ENCODE measurements at places on chromosomes 3 and 15.

GRCh38 chr3:126995926-126996512, 13.1 kb downstream of the PLXNA1 start:
- DNase-seq: no peak

DNA sequence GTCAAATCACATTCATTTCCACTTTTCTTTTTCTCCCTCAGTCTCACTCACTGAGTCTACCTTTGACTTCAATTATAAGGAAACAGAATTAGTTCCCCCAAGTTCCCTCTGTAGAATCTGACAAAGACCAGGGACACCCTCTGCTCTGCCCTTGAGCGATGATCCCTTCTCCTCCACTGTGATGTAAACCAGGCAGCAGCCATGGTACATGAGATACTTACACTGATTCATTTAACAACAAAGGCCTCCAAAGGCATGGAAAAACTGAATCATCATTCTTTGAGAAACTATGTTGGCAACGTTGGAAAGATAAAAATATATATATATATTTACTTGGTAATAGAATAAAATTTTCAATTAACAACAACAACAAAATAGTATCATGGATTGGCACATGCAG, 84.1 kb downstream of the P3H2 start:
- DNase-seq: no peak

- no peak for DNase-seq
Observed at GRCh38 chr3:108300103-108300849, 3.9 kb downstream of the HHLA2 start.

GRCh38 chr3:1138036-1138435, 45.2 kb downstream of the CNTN6 start:
- DNase-seq: no peak

DNA sequence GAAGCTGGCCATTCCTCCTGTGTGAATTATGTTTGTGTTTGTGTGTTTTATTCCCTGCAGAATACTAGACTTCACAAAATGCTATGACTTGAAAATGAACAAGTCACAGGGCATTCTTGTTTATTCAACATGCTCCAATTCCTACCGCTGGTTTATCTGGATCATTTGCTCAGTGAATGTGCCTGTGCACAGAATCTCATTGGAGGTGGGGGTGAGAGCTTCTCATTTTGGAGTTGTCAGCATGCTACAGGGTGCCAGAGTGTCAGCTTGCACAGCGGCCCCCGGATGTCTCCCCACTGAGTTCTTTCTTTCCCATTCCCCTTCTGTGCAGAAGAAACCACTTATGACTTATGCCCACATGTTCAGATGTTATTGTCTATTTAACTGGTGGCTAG, 428.7 kb downstream of the ROBO2 start:
- no peak for DNase-seq

DNA sequence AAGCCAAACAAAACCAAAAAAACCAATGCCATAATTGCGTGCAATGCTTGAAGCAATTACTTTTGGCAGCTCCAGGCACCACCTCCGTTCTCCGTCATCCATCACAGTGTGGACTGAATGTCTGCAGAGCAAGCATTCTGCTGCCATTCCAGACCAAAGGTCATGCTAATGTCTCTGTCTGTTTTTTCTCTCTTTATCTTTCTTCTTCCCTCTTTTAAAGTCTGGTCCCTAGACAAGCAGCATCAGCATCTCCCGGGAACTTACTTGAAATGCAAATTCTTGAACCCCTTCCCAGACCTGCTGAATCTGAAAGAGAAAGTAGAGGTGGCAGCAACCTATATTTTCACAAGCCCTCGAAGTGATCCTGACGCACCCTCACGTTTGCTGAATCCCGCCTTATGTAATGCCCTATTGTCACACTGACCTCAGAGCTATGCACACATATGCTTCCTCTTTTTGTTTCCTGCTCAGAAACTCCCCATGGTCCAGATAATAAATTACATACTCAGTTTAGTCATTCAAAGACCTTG, 297.3 kb upstream of the PROK2 start:
- DNase-seq: no peak

- DNase-seq: no peak
Observed at GRCh38 chr15:52261026-52261425, 34.6 kb downstream of the MYO5C start.

GRCh38 chr3:108322352-108322751, 26.0 kb downstream of the HHLA2 start:
- DNase-seq: no peak

DNA sequence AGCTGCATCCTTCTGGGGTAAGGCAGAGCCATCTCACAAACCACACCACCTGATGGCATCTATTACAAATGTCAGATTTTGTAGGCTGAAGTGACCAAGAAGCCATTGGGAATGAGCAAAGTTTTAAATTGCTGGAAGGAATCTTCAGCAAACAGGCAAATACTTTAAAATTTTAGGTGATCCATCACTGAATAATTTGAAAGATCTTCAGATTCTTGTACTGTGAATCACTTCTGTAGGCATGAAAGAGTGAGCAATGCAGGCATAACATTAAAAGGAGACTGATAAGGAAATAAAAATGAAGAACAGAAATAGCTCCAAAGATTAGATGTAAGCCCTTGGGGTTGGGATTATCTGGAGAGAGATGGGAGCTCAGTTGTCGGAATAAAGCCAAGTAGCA, 36.0 kb upstream of the ALDH1L1 start:
- no peak for DNase-seq

DNA sequence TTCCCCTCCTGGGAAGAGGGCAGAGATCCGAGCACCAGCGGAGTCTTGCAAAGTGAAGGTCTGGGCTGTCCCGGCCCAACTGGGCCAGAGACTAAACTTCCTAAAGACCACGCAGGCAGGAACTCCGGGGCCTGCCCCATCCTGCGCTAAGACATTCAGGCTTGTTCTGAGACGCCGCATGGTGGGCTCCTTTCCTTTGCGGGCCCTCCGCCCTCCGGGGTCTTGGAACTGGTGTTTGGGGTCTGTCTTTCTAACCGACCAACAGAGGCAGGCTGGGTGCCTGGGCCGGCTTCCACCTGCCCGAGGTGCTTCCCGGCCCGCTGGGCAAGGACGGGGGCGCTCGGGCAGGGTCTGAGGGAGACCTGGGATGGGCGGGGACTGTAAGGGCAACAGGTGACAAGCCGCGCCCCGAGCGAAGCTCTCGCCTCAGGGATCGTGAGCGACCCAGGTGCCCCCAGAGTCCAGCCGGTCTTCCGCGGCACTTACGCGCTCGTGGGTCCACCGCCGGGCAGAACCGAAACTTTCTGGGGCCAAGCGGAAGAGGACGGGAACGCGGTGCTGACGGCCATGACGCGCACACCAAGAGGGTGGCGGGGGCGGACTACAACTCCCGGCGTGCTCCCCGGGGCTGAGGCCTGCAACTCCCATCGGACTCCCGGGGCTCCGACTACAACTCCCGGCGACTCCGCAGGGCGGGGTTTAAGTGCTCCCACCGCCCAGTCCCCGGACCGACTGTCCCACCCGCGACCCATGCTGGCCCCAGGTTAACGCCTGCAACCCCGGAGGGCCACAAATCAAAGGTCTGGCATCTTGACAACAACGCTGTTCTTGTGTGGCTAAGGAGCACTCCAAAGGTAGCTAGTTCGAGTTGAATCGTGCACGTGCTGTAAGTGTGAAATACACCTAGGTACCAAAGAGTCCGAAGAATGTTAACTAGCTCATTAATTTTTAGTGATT, at the start of gene FYCO1:
FYCO1 (minus strand) TSS at position 589 of the 957 bp plus-strand sequence. CDS start 10,914 bp downstream, outside the sequence.
- DNase-seq: peak; percentile 78

GRCh38 chr3:65676580-65676979, 362.1 kb downstream of the MAGI1 start:
- DNase-seq: no peak

- no peak for DNase-seq
Observed at GRCh38 chr3:97993526-97993925, 21.3 kb upstream of the RIOX2 start.

DNA sequence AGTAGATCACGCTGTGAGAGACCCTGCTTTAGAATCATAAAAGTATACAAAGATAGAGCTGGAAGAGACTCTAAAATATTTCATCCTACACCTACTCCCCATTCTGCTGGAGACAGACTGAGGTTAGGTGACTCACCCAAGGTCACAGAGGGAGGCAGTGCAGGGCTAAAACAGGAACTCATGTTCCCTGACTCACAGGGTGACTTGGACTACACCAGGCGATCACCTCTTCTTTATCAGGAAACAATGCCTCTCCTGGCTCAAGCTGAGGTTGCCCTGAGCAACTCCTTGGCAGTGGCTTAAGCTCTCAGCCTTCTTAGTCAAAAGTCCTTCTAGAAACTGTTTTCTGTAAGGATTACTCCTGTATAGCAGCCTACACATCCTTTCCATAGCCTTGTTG, 26.4 kb upstream of the TNFAIP8L3 start:
- no peak for DNase-seq

- no peak for DNase-seq
Observed at GRCh38 chr3:72661115-72661457, 187.2 kb downstream of the SHQ1 start.

GRCh38 chr15:85403745-85404144, 23.3 kb downstream of the AKAP13 start:
- DNase-seq: no peak

DNA sequence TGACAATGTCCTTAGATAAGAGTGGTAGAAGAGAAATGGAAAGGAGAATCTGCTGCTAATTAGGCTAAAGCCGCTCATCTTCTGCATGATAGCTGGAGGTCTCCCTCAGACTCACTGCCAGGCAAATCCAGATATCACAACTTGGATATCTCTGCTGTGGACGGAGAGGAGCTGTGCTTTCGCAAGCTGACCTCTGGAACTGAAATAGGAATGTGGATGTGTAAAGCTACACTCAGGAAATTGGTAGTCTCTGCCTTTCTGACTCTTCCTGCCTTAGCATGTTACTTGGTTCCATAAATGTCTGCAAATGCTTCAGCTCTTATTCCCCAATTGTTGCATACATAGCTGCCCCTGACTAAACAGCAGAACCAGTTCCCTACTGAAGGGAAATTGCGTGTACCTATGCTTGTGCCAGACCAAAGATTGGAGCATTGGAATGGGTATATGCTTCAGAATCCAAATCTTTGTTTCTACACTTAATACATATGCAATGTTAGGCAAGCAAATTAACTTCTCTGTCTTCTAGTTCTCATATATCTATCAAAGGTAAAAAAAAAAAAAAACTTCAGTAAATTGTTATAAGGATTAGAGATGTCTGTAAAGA, 74.7 kb upstream of the ROBO2 start:
- DNase-seq: no peak

GRCh38 chr3:197019535-197019934, 10.1 kb downstream of the MELTF start:
- no peak for DNase-seq

DNA sequence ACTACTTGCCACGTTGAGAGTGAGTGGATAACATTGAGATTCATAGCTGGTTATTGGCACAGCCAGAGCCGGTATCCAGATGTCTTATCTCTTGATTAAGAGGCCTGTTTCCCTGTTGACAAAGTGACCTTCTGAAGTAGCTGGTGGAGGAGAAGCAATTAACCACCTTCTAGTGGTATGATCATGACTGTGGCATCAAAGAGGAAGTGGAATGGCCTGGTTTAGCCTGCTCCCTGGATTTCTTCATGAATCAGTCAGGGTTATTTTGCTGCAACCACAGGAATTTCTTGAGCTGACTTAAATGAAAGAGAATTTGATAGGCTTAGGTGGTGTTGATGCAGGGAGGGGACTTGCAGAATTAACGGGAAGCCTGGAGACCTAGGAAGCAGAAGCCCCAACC, 398.3 kb downstream of the MFSD1 start:
- no peak for DNase-seq

DNA sequence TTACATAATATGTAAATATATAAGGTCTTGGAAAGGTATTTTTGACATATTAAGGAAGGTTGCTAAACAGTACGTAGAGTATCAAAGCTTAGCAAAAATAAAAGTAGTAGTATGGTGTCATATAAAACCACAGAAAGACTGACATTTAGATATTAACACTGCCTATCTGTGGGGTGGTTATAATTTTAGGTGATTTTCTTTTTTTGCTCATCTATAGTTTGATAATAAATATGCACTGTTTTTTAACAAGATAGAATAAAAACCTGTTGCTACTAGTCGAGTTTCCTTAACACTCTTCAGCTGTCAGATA, 40.7 kb downstream of the ETV5 start:
- DNase-seq: no peak

GRCh38 chr3:177836671-177837070, 639.4 kb upstream of the TBL1XR1 start:
- no peak for DNase-seq

DNA sequence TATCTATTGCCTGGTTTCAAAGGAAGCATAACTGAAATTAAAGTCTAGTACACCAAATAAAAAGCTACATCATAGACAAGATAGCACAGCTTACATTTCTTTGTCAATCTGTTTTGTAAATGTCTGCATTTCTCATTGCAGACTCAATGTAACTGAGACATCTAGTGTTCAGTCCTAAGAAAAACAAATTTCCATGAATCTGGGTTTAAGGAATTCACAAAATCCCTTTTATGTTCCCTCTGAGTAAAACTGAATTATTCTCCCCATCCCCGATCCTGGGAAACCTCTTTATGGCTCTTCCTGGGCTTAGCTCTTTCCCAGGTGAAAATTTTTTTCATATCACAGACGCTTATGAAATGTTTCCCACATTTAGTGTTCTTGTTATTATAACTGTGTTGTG, 21.6 kb upstream of the RASA2 start:
- DNase-seq: no peak

DNA sequence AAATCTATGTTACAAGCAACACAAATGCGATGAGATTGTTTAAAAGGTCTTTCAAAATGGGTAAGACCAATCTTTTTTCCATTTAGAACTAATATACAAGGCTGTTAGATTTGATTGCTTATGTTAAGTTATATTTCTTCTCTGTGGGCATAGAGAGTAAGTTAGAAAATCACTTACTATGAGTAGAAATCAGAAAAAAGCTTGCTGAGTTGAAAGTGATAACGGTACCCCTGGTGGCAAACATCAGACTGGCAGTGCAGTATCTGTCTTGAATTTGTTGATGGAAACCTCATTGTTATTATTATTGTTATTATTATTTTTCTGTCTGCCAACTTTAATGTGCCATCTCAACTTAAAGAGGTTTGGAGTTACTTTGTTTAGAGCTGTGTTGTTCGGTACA, 12.4 kb downstream of the CLDN11 start:
- DNase-seq: no peak

DNA sequence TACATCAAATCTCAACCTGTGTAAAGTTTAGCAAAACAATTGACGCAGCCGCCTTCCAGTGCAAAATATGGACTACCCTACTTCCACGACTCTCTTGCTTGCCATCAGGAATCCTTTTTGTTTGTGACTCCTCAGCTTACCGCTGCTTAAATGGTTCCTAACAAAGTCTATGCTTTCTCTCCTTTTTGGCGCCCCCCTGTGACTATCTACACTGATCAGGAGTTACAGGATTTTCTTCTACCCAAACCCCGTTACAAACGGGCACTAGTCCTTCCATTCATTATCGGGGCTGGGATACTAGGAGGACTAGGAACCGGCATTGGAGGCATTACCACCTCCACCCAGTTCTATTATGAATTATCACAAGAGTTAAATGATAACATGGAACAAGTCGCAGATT, 184.0 kb downstream of the IGSF11 start:
- no peak for DNase-seq

- DNase-seq: no peak
Observed at GRCh38 chr15:45110256-45110820, 3.6 kb downstream of the DUOX2 start.
